ENCODE measurements at places on chromosomes 7 and 10.

GRCh38 chr7:885893-886625 is 9.7 kb downstream of the GET4 start:
- DNase-seq = no peak

- DNase-seq = no peak
These were observed 63.7 kb upstream of the LRRC17 start for GRCh38 chr7:102849079-102849478.

DNA sequence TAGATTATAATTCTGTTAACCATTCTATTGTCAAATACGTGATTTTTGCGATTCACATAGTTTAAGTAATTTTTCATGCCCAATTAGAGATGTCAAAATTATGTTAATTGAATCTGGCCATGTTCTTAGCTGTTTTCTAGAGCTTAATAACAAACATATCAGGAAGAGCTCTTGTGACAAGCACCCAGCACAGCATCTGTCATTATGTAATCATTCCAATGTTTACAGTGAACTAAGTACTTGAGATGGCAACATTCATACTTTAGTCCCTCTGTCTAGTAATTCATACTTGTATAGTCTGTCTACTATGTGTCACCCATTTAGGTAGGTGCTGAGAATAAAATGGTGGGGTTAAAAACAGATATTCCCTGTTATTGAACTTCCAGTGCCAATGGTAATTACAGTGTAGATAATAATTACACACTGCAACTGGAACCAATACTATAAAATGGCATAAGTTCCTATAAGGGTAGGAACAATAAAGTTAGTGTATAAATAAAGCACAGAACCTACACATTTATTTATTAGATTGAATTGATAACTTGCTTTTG is 55.2 kb downstream of the ZEB1 start:
- DNase-seq = no peak

GRCh38 chr10:129949891-129950291 is 14.2 kb downstream of the EBF3 start:
- peak; percentile 48 for DNase-seq

- no peak for DNase-seq
These were observed 107.6 kb upstream of the PRSS58 start for GRCh38 chr7:142365410-142365842.

- DNase-seq = no peak
These were observed 2.7 kb downstream of the ORAI2 start for GRCh38 chr7:102436118-102436517.

DNA sequence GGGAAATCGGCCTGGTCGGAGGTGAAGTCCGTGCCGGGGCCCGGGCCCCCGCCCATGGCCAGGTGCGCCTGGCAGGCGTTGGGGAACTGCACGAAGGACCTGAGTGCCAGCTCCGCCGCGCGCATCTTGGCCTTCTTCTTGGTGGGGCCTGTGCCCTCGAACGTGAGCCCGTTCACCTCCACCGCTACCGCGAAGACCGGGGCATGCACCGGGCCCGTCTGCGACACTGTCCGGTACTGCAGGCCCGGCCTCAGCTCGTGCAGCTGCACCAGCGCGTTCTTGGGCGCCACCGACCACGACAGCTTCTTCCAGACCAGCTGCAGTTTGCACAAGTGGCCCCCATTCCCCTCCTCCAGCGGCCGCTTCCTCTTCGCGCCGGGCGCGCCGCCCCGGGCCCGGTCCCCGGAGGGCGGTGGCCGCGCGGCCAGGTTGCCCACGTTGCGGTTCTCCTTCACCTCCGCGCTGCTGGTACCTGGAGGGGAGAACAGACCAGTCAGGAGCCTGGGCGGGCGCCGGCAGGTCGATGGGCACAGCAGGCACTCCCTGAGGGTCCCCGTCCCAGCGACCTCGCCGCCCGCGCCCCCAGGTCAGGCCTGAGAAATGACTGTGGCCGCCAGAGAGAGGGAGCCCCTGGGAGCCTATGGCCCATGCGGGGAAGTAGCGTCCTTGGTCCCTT is 307.4 kb downstream of the WDR37 start:
- DNase-seq = no peak

DNA sequence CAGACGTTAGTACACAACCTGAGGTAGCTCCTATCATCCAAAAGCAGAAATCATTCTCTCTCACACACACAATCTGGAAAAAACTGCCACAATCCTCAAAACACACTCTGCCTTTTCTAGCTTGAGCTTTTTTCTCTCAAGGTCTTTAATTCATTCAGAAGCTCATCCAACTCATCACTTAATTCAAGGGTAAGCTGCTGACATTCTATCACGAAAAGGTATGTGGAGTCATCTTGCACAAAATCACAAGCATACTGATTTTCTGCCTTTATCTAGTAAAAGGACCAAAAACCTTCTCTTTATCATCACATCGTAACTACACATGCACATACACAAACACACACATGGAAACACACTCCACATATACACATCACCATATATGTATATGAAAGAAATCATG is 32.0 kb downstream of the DOCK4 start:
- DNase-seq = no peak

DNA sequence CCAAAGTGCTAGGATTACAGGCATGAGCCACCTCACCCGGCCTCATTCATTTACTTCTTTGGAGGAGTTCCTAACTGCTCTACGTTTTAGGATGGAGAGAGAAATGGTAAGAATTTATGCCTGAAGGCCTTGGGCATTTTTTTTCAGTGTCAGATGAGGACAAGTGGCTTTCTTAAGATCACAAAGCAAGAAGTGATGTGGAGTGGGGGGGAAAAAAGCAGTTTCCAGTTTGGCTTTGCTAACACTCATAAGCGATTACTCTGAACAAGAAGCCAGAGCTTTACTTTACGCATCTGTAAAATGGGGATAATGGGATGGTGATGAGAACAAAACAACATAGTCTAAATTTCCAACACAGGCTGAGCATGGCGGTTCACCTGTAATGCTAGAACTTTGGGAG is 2.6 kb upstream of the PPIA start:
- DNase-seq = no peak

DNA sequence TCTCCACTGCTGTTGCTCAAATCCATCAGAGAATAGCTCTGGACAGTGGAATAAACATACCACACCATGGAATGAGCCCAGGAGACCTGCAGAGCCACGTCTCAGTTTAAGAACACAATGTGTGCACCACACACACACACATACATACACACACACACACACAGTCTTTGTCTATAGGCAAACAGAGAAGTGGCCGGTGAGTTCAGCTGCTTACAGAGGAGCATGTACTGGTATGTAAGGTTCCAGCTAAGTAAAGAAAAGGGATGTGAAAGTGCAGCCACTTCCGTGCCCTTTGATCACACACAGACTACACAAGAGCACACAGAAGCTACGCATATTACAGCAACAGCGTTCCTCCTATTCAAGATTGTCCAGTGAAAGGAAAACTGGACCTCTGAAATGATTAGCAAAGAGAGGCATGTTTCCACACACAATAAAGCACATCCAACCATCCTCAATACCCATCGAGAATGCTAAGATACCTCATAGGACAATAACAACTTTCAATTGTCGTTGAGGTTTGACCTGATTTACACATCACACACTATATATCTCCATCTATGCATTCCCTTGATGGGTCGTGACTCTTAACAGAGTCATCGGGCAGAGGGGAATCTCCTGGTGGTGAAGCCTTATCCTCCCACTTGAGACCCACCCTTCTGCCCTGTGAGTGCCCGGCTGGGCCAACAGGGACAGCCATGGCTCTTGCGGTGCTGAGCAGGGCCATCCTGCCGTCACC is 23.6 kb downstream of the SLC35B4 start:
- DNase-seq = no peak

- DNase-seq = no peak
These were observed 103.7 kb downstream of the CXCL12 start for GRCh38 chr10:44281089-44281613.

- no peak for DNase-seq
These were observed 13.4 kb downstream of the SGMS1 start for GRCh38 chr10:50610368-50610767.

GRCh38 chr7:93142127-93142526 is 6.1 kb downstream of the SAMD9L start:
- no peak for DNase-seq

DNA sequence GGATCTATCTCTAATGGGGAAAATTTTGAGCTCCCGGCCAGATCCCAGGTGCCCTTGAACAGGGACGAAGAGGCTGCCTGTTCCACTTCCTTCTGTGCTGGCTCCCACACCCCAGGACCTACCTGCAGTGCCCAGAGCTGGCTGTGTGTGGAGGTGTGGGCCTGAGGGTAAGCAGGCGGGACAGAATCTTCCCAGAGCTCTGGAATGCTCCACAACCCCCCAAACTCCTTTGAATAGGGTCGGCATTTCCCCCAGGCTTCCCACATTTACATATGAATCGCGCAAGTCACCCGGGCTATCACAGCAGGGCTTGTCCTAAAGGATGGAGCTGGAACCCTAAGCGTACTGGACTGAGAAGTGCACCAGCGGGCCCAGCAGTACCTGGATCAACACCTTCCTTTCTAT is 95.9 kb downstream of the DNMBP start:
- DNase-seq = no peak

DNA sequence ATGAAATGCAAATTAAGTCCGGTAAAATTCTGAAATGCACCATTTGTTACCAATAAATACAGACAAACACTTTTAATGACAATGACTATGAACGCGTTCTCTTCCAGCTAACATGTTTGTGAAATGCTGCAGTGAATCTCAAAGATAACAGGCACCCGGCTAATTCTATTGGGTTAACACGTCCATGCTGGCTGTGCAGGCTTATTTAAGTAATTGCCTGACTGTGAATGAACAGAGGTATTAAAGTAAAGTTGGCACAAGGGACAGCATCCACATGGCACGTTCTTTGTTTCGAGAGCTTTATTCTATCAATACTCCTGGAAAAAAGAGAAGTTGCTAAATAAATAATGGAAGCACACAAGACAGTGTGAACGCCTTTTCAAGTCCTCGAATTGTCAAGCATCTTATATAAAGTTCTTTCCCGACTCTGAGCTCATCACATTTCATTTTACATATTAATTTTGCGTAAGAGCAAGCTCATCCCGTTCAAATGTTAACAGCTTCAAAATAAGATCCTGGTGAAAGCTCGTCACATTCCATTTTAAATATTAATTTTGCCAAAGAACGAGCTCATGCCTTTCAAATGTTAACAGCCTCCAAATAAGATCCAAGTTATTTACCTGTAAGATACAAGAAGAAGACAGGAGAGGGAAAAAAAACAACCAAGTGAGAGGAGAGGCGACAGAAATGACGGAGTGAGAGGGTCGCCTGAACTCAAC is 111.3 kb upstream of the RHEB start:
- no peak for DNase-seq

GRCh38 chr10:71093531-71093930 is 118.8 kb upstream of the UNC5B start:
- no peak for DNase-seq

- no peak for DNase-seq
These were observed 2.9 kb upstream of the RABGEF1 start for GRCh38 chr7:66737667-66738066.

DNA sequence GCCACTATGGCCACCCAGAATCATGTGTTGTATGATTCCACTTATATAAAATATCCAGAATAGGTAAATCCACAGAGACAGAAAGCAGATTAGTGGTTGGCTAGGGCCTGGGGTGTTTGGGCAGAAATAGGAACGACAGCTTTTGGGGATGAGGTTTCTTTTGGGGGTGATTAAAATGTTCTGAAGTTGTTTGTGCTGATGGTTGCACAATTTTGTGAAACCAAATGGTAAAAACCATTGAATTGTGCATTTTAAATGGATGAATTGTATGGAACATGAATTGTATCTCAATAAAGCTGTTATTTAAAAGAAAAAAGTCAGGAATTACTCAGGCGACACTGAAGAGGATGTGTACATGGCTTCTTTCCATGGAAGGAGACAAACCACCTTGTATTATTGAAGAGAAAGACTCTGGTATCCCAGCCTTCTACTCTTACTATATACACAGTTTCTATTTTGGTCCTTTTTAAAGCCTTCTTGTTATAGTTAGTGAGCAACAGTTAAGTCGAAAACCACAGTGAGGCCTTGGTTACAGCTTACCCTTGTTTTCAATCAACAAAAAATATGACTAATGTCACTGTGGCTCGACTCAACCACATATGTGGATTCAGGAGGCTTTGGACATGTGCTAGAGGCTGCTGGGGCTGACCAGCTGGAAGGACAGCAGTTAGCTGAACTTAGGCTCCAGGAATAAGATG is 57.1 kb upstream of the KMT2E start:
- DNase-seq = no peak

DNA sequence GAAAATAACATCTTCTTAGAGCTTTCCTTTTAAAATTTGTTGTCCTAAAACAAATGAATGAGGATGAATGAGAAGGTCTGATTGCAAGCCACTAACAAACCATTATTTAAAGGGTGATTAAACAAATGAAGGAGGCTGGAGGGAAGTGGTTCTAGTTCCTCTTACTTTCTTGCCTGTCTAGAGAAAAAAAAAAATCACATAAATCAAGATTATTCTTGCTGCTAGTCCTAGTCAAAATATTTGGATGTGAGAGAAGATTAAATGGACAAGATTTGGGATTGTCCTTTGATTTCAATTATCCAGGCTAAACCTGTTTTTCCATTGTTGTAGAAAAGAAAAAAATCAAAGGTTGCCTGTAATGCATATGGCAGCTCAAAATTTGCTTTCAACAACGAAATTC is 3.3 kb downstream of the SKAP2 start:
- DNase-seq = no peak

DNA sequence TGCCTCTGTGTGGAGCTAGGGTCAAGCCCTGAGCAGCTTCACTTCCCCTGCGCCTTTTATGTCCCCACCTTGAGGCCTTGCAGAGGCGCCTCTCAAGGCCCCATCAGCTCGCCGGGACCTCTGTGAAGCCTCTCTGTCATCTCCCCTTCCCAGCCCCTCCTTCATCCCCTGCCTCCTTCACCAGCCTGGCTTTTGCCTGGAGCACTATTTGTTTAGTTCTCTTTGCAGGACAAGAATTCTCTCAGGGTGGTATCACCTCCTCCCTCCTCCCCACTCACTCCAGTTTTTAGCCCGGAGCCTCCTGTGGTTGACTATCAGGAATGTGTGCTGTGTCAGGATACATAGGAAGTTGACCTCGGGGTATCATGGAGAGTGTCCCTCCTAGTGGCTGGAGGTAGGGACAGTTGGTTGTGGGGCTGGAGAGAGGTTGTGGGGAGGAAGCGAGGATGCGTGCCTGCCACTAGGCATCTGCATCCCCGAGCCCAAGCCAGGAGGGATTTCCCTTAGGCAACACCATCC is 89.8 kb upstream of the ANLN start:
- DNase-seq = no peak

- DNase-seq = no peak
These were observed 13.1 kb downstream of the RBP3 start for GRCh38 chr10:47361293-47361692.

DNA sequence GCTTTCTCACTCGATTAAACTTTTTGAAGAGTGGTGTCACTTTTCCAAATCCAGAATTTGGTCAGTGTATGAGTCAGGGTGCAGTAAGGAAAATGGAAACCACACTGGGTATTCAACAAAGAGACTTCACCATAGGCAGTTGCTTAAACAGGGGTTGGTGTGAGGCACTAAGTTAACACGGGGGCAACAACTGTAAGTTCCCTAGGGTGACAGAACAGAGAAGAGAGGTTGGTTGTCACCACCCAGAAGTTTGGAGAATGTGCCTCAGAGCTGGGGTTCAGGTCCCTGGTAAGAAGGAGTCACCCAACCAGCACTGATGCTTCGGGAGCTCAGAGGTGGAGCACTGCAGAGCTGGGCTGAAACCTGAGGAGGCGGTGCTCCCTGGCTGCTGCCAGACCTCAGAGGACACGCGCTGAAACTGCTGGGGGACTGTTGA is 170.4 kb downstream of the ARID5B start:
- DNase-seq = no peak
